ENCODE measurements at places on chromosomes 5 and 9. TPM values are rescaled to one million over a fixed set of nuclear protein-coding genes. Genes with fewer than 3 reads are reported as not detected.

TENT4A gene
- 20.8 TPM for total RNA-seq

DNA sequence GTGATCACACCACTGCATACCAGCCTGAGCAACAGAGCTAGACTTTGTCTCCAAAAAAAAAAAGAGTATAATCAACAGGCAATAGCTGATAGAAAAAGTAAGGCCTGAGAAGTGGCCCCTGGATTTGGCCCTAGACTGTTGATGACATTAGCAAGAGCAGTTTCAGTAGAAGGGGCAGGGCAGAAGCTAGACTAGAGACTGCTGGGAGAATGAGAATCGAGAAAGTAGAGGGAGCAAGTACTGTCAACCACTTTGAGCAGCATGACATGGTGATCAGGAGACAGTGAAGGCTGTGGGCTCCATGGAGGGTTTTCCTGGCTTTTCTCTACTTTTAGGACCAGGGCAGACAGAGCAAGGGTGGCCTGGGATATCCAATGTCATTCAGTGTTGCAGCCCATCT, 34.9 kb upstream of the B4GALT1 start:
- DNase-seq: no peak

- DNase-seq: no peak
These were observed 33.1 kb downstream of the FYB1 start for GRCh38 chr5:39186289-39186688.

GRCh38 chr5:143541943-143542797, 138.7 kb upstream of the NR3C1 start:
- DNase-seq: no peak

OR1L6 gene
- total RNA-seq: not detected

DNA sequence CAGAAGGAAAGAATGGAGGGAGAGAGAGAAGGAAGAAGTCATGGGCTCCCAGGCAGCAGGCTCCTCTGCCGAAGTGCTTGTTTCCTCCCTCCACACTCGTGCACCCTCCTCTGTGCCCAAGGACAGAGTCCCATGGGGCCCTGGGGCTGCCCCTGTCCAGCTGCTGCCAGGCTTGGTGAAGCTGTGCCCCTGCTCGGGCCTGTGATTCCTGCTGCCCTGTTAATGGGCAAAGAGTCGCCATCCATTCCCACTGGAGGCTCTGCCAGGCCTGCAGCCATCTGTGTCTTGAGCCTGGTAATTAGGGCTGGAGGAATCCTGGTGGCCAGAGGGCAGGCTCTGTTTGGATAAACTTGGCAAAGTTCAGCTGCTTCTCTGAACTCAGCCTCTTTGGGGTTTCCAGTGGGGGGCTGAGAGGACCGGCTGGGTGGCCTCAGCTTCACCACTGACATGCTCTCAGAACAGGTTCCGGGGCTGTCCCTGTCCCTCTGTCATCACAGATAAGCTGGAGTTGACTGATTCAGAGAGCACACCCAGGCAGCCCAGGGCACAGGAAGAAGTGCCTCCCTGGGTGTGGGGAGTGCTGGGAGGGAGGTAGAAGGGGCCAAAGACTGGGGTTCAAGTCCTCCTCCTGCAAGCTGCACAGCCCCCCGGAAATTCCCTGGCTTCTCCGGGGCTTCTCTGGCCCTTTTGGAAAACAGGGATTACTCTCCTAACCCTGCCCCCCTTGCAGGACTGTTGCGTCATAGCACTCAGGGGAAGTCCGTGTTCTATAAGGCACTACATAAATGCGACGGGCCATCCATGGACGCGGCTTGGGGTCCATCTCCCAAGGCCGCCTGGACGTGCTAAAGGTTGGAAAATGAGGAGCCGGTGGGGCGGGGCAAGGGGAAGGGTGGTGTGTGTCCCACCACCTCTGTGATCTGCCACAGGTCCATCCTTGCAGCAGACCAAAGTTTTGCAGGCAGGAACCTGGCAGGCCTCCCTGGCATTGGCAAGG, 154.8 kb downstream of the PAX5 start:
- DNase-seq: peak; percentile 53

DNA sequence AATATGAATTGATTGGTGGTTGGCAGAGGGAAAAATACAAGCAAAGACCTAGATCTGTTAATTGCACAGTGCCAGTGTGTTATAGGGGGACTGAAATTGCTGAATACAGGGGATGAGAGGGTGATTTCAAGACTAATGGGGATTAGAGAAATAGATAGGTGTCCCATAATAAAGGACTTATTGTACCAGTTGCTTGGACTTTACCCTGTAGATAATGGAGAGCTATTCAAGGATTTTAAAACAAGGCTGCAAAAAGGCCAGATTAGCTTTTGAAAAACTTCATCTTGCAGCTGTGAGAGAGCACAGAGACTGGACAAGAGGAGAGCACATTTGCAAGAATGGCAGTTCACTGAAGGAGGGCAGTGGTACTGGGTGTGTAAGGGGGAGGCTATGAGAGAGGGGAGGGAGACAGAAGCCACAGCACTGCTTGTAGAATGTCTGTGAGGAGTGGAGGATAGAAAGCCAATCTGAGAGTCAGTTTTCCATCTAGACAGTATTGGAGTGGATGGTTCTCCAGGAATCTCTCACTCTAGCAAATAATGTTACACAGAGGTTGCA, 28.8 kb upstream of the SCAMP1 start:
- no peak for DNase-seq

GRCh38 chr5:128408622-128409021, 129.4 kb downstream of the FBN2 start:
- no peak for DNase-seq

- DNase-seq: no peak
These were observed 16.7 kb upstream of the CD74 start for GRCh38 chr5:150429410-150429873.

DNA sequence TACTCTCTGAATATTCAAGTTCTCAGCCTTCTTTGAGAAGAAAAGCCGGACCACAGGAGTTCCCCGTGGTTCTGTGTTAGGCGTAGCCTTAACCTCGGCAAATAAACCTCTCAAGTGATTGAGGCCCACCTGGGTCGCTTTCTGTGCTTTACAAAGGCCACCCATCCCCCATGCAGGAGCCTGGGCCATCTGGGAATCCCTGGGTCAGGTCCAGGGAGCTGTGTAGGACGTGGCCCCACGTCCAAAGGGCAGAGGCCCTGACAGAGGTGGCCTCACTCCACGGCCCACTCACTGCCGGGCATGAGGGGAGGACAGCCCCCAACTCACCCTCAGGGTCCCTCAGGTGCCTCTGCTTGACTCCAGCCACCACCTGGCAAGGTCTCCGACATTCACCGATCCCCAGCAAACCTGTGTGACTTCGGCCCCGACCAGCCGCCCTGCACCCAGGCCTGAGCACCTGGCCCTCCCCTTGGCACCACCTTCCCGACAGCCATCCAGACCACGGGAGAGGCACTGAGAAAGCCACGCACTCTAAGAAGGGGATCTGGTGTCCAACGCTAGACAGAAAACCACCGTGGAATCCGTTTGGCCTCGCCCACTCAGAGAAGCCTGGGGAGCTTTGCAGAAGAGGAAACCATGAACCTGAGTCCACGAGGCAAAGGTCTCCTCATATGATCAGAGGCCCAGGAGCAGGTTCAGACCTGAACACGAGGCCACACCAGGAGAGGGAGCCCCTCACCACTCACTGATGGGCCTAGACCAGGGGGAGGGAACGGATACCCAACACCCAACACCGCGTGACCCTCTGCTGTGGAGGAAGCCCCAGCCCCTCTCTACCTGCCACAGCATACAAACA, 4.5 kb downstream of the SLC12A7 start:
- DNase-seq: no peak

PCDHA12 gene
- total RNA-seq: 0.24 TPM

GRCh38 chr5:89080467-89081116, 197.6 kb upstream of the MEF2C start:
- DNase-seq: no peak

GRCh38 chr5:54021431-54022164, 288.8 kb downstream of the ARL15 start:
- no peak for DNase-seq

Data from posterior vena cava (tissue), 2 donors.